ENCODE measurements at places on chromosomes 6 and 20.

DNA sequence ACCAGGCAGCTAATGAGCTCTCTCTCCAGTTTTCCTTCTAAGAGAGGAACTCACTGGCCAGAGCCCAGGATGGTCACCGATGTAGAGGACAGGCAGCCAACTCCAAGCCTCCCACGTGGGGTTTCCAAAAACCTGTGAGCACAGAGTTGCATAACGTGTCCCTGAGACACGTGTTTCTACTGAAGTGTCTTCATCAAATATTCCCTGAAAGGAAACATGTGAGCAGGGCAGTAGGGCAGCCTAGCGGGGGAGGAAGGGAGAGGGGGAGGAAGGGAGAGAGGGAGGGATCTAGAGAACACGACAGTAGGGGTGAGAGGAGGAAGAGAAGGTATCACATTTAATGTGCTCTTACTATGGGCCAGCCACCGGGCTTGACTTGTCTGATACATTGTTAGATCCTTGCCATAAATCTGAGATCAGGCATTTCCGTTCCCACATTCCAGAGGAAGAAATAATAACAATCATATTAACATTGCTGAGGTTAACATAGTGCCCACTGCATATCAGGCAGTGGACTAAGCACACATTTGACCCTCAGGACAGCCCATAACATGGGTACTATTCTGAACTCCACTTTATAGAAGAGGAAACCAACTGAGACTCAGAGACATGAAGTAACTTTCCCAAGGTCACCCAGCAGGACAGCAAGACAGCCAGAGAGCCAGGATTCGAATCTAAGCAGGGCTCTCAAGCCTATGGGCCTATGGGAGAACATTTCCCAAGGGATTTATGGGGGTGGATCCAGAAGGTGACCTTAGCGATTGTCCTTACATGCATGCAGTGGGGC lies 4.5 kb upstream of the SYS1 start:
- peak overlapping the region; percentile 31 for H3K27ac ChIP-seq
- DNase-seq = peak; percentile 86
- H3K27me3 ChIP-seq = no peaks in the 10 kb centered on the region
- H3K4me3 ChIP-seq = no peak overlapping the region
- H3K36me3 ChIP-seq = no peaks in the 10 kb centered on the region

DNA sequence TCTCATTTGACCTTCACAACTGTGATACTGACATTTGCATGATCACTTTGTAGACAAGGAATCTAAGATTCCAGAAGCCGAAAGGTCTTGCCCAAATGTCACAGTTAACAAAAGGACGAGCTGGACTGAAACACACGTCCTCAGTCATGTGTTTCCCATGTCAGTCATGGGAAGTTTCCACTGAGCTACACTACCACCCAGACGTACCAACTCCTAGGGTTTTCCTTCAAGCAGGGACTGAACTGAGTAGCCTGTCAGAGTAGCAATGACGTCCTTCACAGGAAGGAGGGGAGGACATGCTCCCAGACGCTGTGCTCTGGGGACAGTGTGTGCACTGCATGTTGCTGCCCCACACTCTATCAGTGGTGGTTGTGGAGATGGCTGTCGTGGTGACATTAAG lies 215.8 kb upstream of the SMLR1 start:
- H3K27ac ChIP-seq = no peak overlapping the region
- no peak for DNase-seq
- H3K4me1 ChIP-seq = no peaks in the 10 kb centered on the region
- no peaks in the 10 kb centered on the region for H3K36me3 ChIP-seq

- H3K27me3 ChIP-seq = no peaks in the 10 kb centered on the region
- peak; percentile 23 for DNase-seq
- H3K27ac ChIP-seq = no peak overlapping the region
- no peak overlapping the region for H3K4me3 ChIP-seq
Observed at GRCh38 chr6:1657116-1657770, 47.5 kb downstream of the FOXC1 start.

DNA sequence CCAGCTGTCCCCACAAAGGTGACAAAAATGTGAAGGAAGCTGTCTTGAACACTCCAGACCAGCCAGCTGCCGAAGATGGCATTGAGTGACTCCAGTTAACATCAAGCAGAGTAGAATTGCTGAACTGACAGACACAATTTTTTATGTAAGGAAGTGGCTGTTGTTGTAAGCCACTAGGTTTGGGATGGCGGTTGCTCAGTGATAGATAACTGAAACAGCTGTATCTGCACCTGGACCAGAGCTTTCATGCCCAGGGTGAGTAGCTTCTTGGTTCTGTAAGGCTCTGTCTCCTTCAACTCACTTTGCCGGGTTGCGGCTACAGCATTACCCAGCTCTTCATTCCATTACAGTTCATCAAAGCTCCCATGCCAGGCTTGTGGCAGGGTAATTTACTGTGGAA lies 49.7 kb upstream of the DDR1 start:
- no peaks in the 10 kb centered on the region for H3K27me3 ChIP-seq
- DNase-seq = no peak
- H3K36me3 ChIP-seq = no peaks in the 10 kb centered on the region
- no peaks in the 10 kb centered on the region for H3K4me1 ChIP-seq

- no peak overlapping the region for H3K27ac ChIP-seq
- H3K4me1 ChIP-seq = no peaks in the 10 kb centered on the region
Observed at GRCh38 chr6:161673026-161673425, 399.2 kb upstream of the AGPAT4 start.

GRCh38 chr6:20639161-20639560 lies 104.9 kb downstream of the CDKAL1 start:
- DNase-seq = no peak
- no peaks in the 10 kb centered on the region for H3K36me3 ChIP-seq
- no peaks in the 10 kb centered on the region for H3K27me3 ChIP-seq
- no peak overlapping the region for H3K4me3 ChIP-seq
- no peak overlapping the region for H3K27ac ChIP-seq

- no peaks in the 10 kb centered on the region for H3K4me1 ChIP-seq
- H3K27me3 ChIP-seq = no peaks in the 10 kb centered on the region
- DNase-seq = no peak
- no peak overlapping the region for H3K27ac ChIP-seq
- no peak overlapping the region for H3K4me3 ChIP-seq
Observed at GRCh38 chr6:104957301-104958177, 632 bp downstream of the LIN28B start.

- no peaks in the 10 kb centered on the region for H3K4me1 ChIP-seq
- no peak for DNase-seq
- H3K4me3 ChIP-seq = no peak overlapping the region
- H3K27me3 ChIP-seq = no peaks in the 10 kb centered on the region
Observed at GRCh38 chr6:11700118-11700718, 78.4 kb downstream of the ADTRP start.

GRCh38 chr20:62508641-62509051 lies 32.9 kb upstream of the GATA5 start:
- DNase-seq = no peak
- no peaks in the 10 kb centered on the region for H3K36me3 ChIP-seq
- H3K4me3 ChIP-seq = no peak overlapping the region
- no peaks in the 10 kb centered on the region for H3K4me1 ChIP-seq

- H3K4me1 ChIP-seq = no peaks in the 10 kb centered on the region
- no peak overlapping the region for H3K27ac ChIP-seq
- no peak overlapping the region for H3K4me3 ChIP-seq
- DNase-seq = no peak
Observed at GRCh38 chr6:18207438-18207837, 52.2 kb downstream of the KDM1B start.

- H3K36me3 ChIP-seq = peaks cover 18% of the 10 kb centered on the region
- H3K4me1 ChIP-seq = no peaks in the 10 kb centered on the region
- H3K27ac ChIP-seq = no peak overlapping the region
Observed at GRCh38 chr20:1440024-1440423, 26.6 kb downstream of the NSFL1C start.

DNA sequence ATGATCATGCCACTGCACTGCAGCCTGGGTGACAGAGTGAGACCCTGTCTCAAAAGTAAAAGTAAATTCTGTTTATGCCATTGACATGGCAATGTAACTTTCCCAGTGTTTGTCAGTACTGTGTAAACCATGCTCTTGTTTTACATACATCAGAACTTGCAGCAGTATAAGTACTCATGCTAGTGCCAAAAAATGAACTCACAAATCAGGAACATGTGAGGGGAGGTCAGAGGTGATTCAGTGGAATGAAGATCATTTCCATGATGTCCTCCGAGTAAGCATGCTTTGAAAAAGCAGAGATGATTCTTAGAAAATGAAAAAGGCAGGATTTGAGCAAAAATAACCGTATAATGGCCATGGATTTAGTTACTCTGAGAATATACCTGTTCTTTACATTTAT lies 81.9 kb downstream of the ANKS1A start:
- no peaks in the 10 kb centered on the region for H3K27me3 ChIP-seq
- no peaks in the 10 kb centered on the region for H3K4me1 ChIP-seq
- H3K36me3 ChIP-seq = peaks cover 3% of the 10 kb centered on the region

- H3K27ac ChIP-seq = no peak overlapping the region
- H3K36me3 ChIP-seq = no peaks in the 10 kb centered on the region
- no peaks in the 10 kb centered on the region for H3K4me1 ChIP-seq
- peak; percentile 44 for DNase-seq
- H3K4me3 ChIP-seq = no peak overlapping the region
Observed at GRCh38 chr20:35523298-35523888, 6.1 kb downstream of the C20orf173 start.

GRCh38 chr20:18672834-18673233 lies 85.0 kb downstream of the DTD1 start:
- no peak overlapping the region for H3K4me3 ChIP-seq
- H3K4me1 ChIP-seq = no peaks in the 10 kb centered on the region
- no peak for DNase-seq

Data from aorta (tissue), 5 donors.